ENCODE measurements at places on chromosomes 3 and 15.
A peak's percentile ranks its signal among the peaks of the same experiment; 100 is the strongest.

DNA sequence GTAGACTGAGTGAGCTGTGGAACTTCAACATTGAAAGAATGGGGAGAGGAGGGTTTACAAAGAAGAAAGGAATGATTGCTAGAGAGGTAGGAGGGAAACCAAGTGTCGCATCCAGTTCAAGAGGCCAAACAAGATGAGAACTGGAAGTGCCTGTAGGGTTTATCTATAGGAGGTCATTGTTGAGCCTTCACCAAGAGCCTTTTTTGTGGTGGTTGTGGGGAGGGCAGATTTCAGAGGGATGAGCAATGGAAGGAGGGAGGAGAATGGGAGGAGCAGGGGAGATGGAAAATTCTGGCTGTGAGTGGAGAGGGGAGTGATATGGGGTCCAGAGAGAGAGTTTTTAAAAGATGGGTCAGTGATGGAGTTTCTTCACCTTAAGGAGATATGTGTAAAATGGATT is 8.5 kb downstream of the PDIA5 start:
- H3K4me3 ChIP-seq: no peak overlapping the region
- no peaks in the 10 kb centered on the region for H3K27me3 ChIP-seq
- H3K27ac ChIP-seq: no peak overlapping the region
- H3K36me3 ChIP-seq: no peaks in the 10 kb centered on the region
- DNase-seq: no peak

- DNase-seq: no peak
- H3K27me3 ChIP-seq: peaks cover 12% of the 10 kb centered on the region
- H3K27ac ChIP-seq: no peak overlapping the region
- H3K36me3 ChIP-seq: no peaks in the 10 kb centered on the region
- H3K4me3 ChIP-seq: no peak overlapping the region
These were observed 32.1 kb upstream of the TMEM207 start for GRCh38 chr3:190481779-190482178.

GRCh38 chr3:55453886-55454496 is 33.1 kb downstream of the WNT5A start:
- H3K27ac ChIP-seq: no peak overlapping the region
- DNase-seq: no peak
- no peak overlapping the region for H3K4me3 ChIP-seq

GRCh38 chr3:126004692-126005091 is 35.7 kb downstream of the ROPN1B start:
- no peak for DNase-seq
- H3K4me1 ChIP-seq: no peaks in the 10 kb centered on the region
- no peaks in the 10 kb centered on the region for H3K36me3 ChIP-seq
- no peak overlapping the region for H3K4me3 ChIP-seq

- DNase-seq: no peak
- no peaks in the 10 kb centered on the region for H3K27me3 ChIP-seq
- H3K36me3 ChIP-seq: no peaks in the 10 kb centered on the region
- H3K4me1 ChIP-seq: no peaks in the 10 kb centered on the region
These were observed 17.4 kb upstream of the MKRN3 start for GRCh38 chr15:23548071-23548470.

GRCh38 chr3:160112481-160112880 is 112.7 kb upstream of the C3orf80 start:
- no peak for DNase-seq
- H3K36me3 ChIP-seq: no peaks in the 10 kb centered on the region
- H3K4me3 ChIP-seq: no peak overlapping the region
- H3K27ac ChIP-seq: no peak overlapping the region

DNA sequence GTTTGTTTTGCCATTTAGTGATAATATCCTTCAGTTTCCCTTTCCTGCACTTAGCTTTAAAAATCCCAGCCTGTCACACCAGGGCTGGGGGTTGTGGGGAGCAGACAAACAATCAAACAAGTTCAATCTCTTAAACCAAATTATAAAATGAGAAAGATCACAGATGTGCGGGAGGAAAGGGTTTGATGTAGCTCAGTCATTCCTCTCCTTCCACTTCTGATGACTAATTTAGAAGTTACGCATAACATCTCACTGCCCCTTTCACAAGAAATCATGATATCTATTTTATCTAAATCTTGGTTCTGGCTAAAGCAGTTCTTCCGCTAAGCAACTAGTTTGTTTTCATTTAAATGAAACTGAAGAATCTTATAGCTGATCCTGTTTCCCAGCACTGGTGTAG is 34.1 kb upstream of the ATG7 start:
- peaks cover 5% of the 10 kb centered on the region for H3K27me3 ChIP-seq
- H3K4me1 ChIP-seq: peaks cover 21% of the 10 kb centered on the region
- H3K36me3 ChIP-seq: peaks cover 2% of the 10 kb centered on the region

DNA sequence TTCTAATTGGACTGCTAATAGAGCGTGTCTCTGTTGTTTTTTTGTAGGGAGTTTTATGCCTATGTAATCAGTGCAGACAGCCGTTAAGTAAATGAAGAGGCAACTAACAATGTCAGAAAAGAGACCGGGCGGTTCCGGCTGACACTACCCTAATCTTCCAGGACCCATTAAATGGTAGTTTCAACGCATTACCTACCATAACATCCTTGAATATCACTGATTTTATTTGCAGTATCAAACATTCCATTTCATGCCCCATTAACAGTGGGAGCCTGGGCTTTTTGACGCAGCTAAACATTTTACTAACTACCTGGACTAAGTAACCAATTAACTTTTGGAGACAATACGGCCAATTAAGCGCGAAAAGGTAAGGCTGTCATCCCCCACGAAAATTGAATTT is 832.9 kb upstream of the NR2F2 start:
- H3K4me1 ChIP-seq: peaks cover 17% of the 10 kb centered on the region
- H3K27me3 ChIP-seq: peaks cover 29% of the 10 kb centered on the region
- no peak overlapping the region for H3K4me3 ChIP-seq
- DNase-seq: no peak
- no peak overlapping the region for H3K27ac ChIP-seq
- H3K36me3 ChIP-seq: no peaks in the 10 kb centered on the region

DNA sequence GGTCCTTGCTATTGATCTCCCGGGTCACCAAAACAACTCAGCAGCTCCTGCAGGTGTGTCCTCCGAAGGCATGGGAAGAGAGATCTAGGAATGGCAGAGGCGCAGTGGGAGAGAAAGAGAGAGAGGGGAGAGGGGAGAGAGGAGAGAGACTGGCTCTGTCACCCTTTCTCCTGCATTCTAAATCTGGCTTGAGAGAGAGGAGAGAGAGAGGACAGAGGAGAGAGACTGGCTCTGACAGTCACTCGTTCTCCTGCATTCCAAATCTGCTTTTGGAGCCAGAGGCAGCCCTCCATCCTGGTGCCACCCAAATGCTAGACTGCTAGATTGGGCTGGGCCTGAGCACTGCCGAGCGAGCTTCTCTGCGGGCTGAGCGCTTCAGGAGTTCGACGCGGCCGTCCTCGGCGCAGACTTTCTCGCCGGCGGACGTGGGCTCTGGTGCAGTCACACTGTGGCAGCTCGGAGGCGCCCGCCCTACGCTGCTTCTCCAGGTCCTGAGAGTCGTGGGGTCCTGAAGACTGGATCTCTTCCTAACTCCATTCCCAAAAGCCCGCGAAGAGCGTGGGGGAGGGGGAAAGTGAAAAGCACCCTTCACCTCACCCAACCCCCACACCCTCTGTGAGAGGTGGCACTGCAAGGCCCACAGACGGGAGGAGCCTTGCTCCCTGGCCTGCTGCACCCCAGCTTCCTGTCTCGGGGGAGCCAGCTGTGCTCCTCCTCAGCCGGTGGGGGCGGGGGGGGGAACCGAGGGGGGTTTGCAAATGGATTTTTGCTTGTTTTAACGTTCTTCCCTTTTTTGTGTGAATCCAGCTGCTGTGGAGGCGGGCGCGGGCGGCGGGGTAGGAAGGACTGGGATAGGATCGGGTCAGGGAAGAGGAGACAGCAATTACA is 222.3 kb downstream of the MEIS2 start:
- H3K4me1 ChIP-seq: peaks cover 8% of the 10 kb centered on the region
- H3K27me3 ChIP-seq: peaks cover 67% of the 10 kb centered on the region
- no peak overlapping the region for H3K27ac ChIP-seq

- no peak for DNase-seq
- no peaks in the 10 kb centered on the region for H3K36me3 ChIP-seq
- no peak overlapping the region for H3K4me3 ChIP-seq
- no peaks in the 10 kb centered on the region for H3K4me1 ChIP-seq
These were observed 524.6 kb downstream of the OTOL1 start for GRCh38 chr3:162021206-162021605.

- no peaks in the 10 kb centered on the region for H3K36me3 ChIP-seq
- no peak for DNase-seq
- peaks cover 13% of the 10 kb centered on the region for H3K4me1 ChIP-seq
- no peaks in the 10 kb centered on the region for H3K27me3 ChIP-seq
- no peak overlapping the region for H3K4me3 ChIP-seq
These were observed 52.7 kb downstream of the TFG start for GRCh38 chr3:100761951-100762350.

GRCh38 chr15:80635953-80636352 is 59.2 kb upstream of the ABHD17C start:
- H3K36me3 ChIP-seq: no peaks in the 10 kb centered on the region
- no peak overlapping the region for H3K4me3 ChIP-seq
- peaks cover 4% of the 10 kb centered on the region for H3K27me3 ChIP-seq
- no peaks in the 10 kb centered on the region for H3K4me1 ChIP-seq

GRCh38 chr3:125078951-125079674 is 23.3 kb upstream of the HEG1 start:
- no peak overlapping the region for H3K4me3 ChIP-seq
- H3K36me3 ChIP-seq: no peaks in the 10 kb centered on the region
- DNase-seq: no peak
- peaks cover 37% of the 10 kb centered on the region for H3K4me1 ChIP-seq

GRCh38 chr3:71389911-71390573 is 193.5 kb downstream of the FOXP1 start:
- DNase-seq: peak; percentile 49
- H3K27me3 ChIP-seq: no peaks in the 10 kb centered on the region
- H3K4me3 ChIP-seq: peak overlapping the region; percentile 75
- H3K27ac ChIP-seq: peak overlapping the region; percentile 92
- H3K36me3 ChIP-seq: peaks cover 4% of the 10 kb centered on the region

DNA sequence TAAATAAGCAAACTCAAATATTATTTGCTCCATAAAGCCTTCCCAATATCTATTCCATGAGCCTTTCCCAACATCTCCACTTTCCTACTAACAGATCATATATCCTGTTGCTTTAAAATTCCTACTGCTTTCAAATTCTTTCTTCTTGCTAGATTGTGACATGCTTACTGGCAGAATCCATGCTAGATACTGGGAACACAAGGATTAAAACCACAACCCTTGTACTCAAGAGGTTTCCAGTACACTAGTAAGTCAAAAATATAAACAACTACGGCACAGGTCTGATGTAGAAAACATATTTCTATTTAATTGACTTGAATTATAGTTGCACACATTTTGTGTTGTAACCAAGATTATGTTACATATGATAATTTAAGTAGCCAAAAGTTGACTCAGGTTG is 275.0 kb downstream of the ZBTB20 start:
- H3K4me1 ChIP-seq: no peaks in the 10 kb centered on the region
- no peaks in the 10 kb centered on the region for H3K27me3 ChIP-seq
- H3K4me3 ChIP-seq: no peak overlapping the region
- no peak for DNase-seq
- H3K36me3 ChIP-seq: no peaks in the 10 kb centered on the region

DNA sequence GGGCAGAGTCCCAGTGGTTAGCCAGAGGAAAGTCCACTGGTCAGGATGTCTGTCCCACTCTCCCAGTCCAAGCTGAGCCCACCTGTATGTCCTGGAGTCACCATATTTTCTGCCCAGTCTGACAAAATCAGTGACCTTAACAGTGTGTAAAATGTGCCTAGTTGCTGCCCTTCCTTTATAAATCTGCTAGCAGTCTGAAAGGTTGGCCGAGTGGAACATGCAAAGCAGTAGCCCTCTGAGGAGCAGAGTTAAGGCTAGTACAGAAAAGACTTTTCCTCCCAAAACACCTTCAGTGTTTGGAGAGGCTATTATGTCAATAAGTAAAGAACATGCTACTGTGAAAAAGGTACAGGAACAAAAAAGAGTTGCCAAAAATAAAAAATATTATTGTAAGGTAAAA is 15.3 kb downstream of the TTC21A start:
- peaks cover 32% of the 10 kb centered on the region for H3K27me3 ChIP-seq
- no peak overlapping the region for H3K4me3 ChIP-seq
- no peaks in the 10 kb centered on the region for H3K36me3 ChIP-seq
- no peak overlapping the region for H3K27ac ChIP-seq
- peaks cover 12% of the 10 kb centered on the region for H3K4me1 ChIP-seq

DNA sequence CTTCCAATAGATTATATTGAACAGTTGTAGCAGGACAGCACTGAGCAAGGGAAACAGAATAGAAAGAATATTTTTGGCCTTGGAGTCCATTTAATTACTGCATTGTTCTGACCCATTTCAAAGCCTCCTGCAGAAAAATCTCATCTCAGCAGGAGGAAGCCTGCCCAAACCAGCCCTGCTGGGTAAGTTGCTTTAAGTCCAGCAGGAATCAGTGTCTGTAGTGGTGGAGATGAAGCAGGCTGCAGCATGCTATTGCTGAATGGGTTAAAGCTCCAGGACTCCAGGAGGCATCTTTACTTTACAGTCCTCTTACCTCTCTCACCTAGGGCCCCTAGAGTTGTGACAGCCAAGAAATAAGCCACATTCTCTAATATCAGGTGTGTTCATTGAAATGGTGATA is 380.3 kb upstream of the THBS1 start:
- no peaks in the 10 kb centered on the region for H3K36me3 ChIP-seq
- no peak overlapping the region for H3K4me3 ChIP-seq
- H3K27ac ChIP-seq: no peak overlapping the region
- H3K4me1 ChIP-seq: no peaks in the 10 kb centered on the region

DNA sequence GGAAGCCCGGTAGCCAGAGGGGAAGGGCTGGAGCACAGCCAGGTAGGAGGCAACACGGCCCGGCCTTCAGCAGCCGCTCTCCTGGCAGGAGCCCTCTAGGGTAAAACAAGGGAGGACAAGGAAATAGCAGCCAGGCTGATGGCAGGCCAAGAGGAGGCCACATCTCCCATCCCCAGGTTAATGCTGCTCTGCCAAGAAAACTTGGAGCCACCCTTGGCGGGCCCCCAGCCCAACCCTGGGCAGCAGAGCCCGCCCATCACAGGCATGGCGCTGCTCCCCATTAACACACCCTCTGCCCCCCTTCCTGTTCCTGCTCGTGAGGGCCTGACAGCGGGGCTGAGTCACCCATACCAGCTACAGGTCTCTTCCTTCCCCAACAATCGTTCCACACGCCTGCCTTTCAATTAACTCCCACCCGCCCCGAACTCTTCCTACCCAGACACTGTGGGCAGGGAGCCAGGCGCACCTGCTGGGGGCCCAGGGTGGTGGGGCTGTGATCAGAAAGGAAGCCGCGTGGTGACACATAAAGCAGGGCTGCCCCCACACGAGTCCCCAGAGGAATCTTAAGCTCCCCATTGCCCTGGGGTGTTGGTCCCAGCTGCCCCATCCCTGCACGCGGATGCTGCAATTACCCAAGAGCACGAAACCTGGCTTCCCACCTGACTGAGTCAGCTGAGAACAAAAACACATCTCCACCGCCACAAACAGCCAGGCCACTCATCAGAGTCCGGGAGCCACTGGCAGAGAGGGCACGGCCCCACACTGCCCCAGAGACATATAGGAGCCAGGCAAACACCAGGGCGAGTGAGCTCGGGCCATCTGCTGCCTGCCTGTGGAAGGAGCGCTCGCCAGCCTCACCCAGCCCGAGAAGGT is at the start of gene C15orf62:
C15orf62 (plus strand) TSS at position 707 of the 873 bp plus-strand sequence. CDS start 516 bp downstream, outside the sequence.
- H3K36me3 ChIP-seq: peaks cover 22% of the 10 kb centered on the region
- no peaks in the 10 kb centered on the region for H3K27me3 ChIP-seq
- peak; percentile 72 for DNase-seq

- peaks cover 3% of the 10 kb centered on the region for H3K4me1 ChIP-seq
- H3K27me3 ChIP-seq: peaks cover 10% of the 10 kb centered on the region
- no peak for DNase-seq
- H3K27ac ChIP-seq: no peak overlapping the region
These were observed 70.6 kb downstream of the GAP43 start for GRCh38 chr3:115693868-115694267.

GRCh38 chr15:87704276-87704675 is 552.3 kb downstream of the NTRK3 start:
- DNase-seq: no peak
- no peaks in the 10 kb centered on the region for H3K4me1 ChIP-seq
- no peaks in the 10 kb centered on the region for H3K27me3 ChIP-seq
- no peak overlapping the region for H3K4me3 ChIP-seq
- no peaks in the 10 kb centered on the region for H3K36me3 ChIP-seq
